ENCODE measurements at places on chromosomes 7 and 10.

GRCh38 chr10:123891144-123892071 lies at the start of gene CPXM2:
TSS of gene CPXM2 (minus strand) at chr10:123891807. CDS start at chr10:123891659, 148 bp downstream.
- no peak for DNase-seq

GRCh38 chr10:60114765-60115586 lies 208.6 kb upstream of the CCDC6 start:
- DNase-seq, result no peak

DNA sequence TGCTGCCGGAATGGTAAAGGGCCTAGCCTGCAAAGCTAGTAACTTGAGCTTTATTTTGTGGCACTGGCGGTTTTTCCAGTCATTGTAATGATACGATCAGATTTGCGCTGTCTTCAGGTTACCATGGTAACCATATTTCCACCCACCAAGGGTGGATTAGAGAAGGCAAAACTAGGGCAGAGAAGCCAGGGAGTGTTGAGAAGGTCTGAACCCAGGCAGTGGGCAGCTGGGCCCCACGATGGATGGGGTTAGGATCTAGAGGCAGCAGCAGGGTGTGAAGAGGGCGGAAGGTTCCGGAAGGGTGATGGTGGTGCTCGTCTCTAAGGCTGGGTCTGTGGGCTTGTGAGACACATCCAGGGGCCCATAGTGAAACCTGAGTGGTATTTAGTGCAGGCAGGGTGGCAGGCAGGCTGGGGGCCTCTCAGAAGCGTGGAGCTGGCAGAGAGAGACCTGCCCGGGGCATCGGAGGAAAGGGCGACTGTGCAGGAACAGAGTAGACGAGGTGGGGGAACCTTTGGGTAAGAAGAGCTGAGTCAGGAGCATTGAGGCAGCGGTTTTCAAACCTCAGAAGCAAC lies 87.9 kb upstream of the GTF2I start:
- DNase-seq, result no peak

GRCh38 chr10:52951824-52952223 lies 179.2 kb upstream of the MBL2 start:
- DNase-seq, result no peak

DNA sequence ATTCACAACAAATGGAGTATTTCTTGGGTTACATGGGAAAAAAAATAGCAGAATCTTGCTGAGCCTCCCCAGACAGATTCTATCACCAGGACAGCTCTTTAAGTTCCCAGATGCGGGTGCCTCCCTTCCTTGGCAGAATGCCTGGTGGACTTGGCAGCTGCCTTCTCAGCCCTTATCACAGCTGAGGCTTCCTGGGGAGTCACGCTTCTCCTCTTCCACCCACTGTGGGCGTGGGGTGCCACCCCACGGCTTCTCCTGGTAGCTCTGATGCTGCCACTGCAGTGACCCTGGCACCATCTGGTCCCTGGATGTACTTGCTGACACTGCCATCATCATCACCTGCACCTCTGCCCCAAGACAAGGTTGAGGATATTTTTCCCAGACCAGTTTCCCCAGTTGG lies 16.2 kb upstream of the NME8 start:
- DNase-seq, result no peak

GRCh38 chr7:1108264-1108920 lies 20.5 kb downstream of the GPER1 start:
- no peak for DNase-seq

GRCh38 chr10:2488446-2489005 lies 578.8 kb upstream of the PFKP start:
- no peak for DNase-seq

DNA sequence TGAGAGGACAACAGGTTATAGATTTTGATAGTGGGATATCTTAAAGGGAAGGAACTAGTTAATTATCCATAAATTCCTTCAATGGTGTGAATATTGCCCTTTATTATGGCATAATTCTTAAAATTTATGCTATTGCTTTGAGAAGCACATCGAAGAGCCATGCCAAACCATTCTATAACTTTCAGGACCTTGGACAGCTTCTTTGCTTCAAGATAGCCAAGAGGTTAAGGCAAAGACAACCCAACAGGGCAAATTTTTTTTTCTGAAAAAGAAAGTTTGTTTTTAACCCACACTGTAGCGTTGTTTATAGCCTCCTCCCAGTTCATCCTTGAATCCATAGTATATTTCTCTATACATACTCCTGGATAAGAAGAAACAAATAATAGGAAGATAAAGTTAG lies 103.2 kb downstream of the NRG3 start:
- DNase-seq, result no peak

- DNase-seq, result no peak
Measured at GRCh38 chr7:154167807-154168206, 115.6 kb downstream of the DPP6 start.

DNA sequence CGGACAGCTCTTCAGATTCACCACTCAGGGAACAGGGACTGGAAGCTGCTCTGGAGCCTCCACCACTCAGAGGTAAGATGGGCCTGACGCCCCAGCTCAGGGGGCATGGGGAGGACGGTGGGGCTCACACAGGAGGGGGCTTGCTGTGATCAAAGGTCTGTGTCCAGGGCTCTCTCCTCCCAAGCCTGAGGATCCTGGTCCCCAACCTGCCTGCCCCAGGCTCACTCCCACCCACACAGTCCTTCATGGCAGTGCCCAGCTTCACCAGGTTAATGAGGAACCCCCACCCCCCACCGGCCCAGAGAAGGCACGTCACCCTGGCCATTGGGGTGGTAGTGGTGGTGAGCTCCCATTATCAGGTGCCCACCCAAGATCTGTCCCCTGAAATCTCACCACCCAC lies 926.7 kb upstream of the ZNF722 start:
- DNase-seq, result no peak

DNA sequence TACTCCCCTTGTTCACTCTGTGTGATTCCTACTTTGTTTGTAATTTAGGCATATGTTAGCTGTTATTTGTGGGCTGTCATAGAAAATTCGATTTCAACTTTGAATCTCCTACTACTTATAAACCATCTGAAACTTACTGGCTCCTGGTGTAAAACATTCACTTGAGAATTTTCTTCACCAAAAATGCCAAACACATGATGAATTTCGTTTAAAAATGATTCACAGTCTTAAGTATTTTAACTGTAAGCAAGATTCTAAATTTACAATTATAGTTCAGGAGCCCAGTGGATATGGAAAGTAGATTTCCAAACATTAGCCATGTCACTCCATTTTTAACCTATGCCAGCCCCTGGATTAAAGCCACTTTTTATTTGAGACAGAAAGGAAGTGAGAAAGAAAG lies 3.1 kb downstream of the CPED1 start:
- DNase-seq, result no peak

DNA sequence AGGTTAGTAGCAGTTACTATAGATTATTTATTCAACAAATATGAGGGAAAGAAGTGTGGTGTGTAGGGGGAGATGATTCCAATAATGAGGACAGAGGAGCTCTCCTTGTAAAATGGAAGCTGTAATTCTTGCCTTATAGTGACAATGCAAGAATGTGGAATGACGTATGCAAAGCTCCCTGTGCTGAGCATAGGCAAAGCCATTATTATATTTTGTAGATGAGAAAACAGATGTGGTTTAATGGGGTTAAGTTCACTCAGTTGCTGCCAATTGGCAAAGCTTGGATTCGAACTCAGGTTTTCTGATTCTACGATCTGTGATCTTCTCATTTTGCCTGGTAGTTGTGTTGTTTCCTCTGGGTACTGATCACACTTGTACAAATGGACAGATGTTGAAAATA lies 153.3 kb downstream of the LSMEM1 start:
- no peak for DNase-seq

- no peak for DNase-seq
Measured at GRCh38 chr7:38163671-38164070, 14.4 kb upstream of the STARD3NL start.

- no peak for DNase-seq
Measured at GRCh38 chr7:45589061-45589460, 14.9 kb downstream of the ADCY1 start.

- no peak for DNase-seq
Measured at GRCh38 chr7:144534196-144534595, 130.7 kb upstream of the NOBOX start.

GRCh38 chr10:47051741-47052238 lies 140.6 kb downstream of the PTPN20 start:
- no peak for DNase-seq

DNA sequence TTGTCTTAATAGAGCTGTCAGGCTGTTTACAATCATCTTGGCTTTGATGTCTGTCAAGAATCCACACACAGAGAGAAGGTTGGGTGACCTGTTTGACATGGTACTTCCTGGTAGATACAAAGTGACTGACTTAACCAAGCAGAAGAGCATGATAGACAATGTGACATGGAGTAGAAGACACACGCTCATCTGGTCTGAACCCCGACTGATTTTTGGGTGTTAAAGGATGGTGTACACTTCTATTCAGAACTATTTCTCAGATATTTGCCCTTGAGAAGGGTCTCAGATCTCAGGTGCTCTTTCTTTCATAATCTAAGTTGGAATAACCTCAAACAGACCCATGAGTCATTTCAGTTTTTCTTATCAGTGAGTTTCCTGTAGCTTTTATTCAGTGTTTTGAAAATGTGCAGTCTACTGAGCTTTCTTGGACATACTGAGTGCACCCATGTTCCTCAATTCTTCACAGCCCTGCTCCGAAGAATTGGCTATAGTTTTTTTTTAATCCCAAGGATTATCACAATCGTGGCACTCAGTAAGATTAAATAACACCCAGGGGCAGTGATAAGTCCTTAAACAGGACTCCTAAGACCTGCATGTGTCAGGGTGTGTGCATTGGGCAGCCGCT lies 46.4 kb upstream of the NXPH1 start:
- no peak for DNase-seq

DNA sequence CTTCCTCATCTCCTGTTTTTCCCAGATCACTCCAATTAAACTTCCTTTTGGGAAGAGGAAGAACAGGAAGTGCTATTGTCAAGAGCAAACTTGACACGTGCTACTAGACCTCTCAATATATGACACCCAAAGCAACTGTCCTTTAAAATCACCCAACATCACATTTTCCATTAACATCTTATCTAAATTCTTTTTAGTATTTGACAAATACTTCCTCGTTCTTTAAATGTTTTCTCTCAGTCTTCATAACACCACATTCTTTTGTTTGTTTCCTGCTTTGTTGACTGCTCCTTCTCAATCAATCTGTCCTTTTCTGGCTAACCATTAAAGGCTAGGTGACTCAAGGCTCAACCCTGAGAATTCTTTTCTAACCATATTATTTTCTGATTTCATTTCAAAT lies 7.1 kb upstream of the TFPI2 start:
- no peak for DNase-seq

DNA sequence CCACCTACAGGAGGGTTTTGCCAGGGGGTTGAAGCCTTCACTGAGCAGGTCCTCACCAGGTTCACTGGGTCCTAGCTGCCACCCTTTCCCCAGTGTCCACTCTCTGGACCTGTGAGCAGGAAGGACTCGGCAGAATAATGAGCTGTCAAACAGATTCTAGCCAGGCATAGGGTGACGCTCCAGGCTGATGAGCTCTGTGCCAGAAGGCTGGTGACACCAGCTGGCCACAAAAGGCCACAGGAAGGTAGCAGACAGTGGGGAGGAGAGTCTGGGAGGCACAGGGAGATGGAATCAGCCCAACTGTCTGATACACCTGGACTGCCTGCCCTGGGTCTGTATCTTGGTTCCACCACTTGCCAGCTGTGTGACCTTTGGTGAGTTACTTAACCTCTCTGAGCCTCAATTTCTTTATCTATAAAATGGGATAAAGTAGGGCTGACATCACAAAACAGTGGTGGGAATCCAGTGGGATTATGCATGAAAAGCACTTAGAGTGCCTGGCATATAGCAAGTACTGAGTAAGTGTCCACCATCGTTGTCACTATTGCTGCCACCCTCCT lies 26.7 kb upstream of the NDST2 start:
- no peak for DNase-seq

GRCh38 chr7:18916826-18917225 lies 200.6 kb downstream of the TWIST1 start:
- no peak for DNase-seq

DNA sequence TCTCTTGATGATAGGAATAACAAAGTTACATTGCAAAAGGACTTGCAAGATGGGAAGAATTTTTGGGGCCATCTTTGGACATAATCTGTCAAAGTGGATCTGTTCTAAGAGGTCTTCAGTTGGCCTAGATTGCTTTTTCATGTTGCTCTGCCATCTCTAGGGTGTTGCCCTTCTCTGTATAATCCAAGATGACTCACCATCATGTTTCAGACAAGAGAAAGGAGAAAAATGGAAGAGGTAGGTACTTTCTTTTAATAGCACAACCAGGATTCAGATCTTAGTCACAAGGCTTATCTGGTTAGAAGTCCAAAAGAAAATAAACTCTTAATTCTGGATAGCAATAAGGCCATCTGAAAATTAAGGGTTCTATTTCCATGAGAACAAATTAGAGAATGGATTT lies 38.7 kb upstream of the FOXP2 start:
- DNase-seq, result no peak

- DNase-seq, result no peak
Measured at GRCh38 chr10:79883986-79884385, 57.4 kb downstream of the NUTM2E start.

GRCh38 chr10:1210667-1211066 lies 154.5 kb downstream of the WDR37 start:
- no peak for DNase-seq

DNA sequence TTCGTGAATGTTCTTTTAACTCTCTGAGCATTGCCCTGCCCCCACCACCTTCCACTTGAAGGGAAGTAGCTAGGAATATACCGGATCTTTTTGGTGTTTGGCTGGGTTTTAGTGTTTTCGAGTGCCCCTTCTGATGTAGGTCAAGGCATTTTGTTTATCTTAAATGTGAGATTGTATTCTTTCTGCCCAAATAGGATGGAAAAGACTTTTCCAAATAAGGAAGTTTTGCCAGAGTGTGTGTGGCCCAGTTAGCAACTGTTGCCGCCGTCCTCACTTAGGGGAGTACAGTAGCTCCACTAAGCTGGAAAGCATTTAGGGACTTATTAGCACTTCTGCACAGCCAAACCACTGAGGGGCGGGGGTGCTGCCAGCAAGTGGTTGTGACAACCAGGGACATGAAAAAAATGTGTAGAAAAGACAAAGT lies 29.8 kb upstream of the VCL start:
- no peak for DNase-seq

DNA sequence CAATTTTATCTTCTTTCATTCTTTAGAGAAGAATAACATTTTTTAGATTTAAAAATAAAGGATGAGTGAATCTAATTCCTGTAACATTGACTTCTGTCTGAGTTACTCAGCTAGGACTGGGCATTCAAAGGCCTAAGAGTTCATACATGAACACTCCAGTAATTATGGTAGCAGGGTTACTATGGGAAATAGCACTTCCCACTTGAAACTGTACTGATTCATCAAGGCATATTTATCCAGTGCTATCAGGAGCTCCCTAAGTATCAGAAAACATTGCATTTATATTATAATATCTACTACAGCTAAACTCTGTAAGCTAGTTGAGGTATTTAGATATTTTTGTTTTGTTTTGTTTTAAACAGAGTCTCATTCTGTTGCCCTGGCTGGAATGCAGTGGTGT lies 41.8 kb downstream of the NDUFB2 start:
- DNase-seq, result no peak

DNA sequence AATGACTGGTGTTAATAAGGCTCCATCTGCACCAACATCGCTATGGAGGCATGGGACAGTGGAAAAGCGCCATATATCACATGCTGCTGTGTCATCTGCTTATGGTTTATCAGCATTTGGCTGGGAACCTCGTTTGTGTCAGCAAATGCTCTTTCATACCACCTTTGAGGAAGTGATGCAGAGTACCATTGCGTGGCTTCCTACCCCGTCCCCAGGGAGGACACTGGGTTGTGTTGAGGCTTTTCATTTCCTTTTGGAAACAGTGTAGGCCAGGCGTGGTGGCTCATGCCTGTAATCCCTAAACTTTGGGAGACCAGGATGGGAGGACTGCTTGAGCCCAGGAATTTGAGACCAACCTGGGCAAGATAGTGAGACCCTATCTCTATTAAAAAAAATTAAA lies 6.8 kb downstream of the TACR2 start:
- no peak for DNase-seq

All from activated CD4-positive, alpha-beta T cell treated with anti-CD3 and anti-CD28 coated beads, Interleukin-2, amount 50 U/mL, for 4 hours (primary cell).